ENCODE measurements at places on chromosomes 12 and 14. TPM values are rescaled to one million over a fixed set of nuclear protein-coding genes. Genes with fewer than 3 reads are reported as not detected.

- H3K4me3 ChIP-seq: no peak overlapping the region
- no peak overlapping the region for H3K27ac ChIP-seq
- no peaks in the 10 kb centered on the region for H3K36me3 ChIP-seq
- DNase-seq: no peak
- 0 out of 2 replicates have a peak, but pooled peaks cover 7% of the 10 kb centered on the region for H3K4me1 ChIP-seq
Observed at GRCh38 chr12:80472236-80472635, 28.2 kb downstream of the PTPRQ start.

- H3K27me3 ChIP-seq: no peaks in the 10 kb centered on the region
- H3K27ac ChIP-seq: no peak overlapping the region
- H3K4me3 ChIP-seq: no peak overlapping the region
- no peaks in the 10 kb centered on the region for H3K36me3 ChIP-seq
- no peak for DNase-seq
Observed at GRCh38 chr14:59823179-59823578, 47.4 kb downstream of the RTN1 start.

Gene NRXN3
- 1.6 TPM for total RNA-seq

Gene TRPV4
- total RNA-seq: 1.0 TPM

DNA sequence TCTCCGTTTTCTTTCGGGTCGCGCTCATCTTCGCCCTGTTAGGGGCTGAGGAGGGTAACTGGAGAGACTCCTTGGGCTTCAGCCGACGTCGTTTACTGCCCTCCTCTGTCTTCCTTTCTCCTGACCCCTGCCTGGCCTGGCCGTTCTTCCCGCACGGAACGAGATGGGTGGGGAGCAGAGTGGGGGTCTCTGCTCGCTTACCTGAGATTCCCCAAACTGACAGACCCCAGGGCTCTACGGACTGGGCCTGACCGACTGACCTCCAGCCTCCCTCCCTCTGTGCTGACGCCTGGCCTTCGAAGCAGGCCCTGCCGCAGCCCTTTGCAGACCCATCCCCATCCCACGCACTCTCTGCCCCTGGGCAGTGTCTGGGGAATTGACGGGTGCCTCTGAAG is 439 bp downstream of the GOLGA5 start:
- H3K4me3 ChIP-seq: peak overlapping the region; percentile 95
- no peaks in the 10 kb centered on the region for H3K4me1 ChIP-seq
- no peaks in the 10 kb centered on the region for H3K27me3 ChIP-seq
- DNase-seq: peak; percentile 16
- H3K36me3 ChIP-seq: no peaks in the 10 kb centered on the region
- peak overlapping the region; percentile 78 for H3K27ac ChIP-seq

Gene MORN3
- total RNA-seq: 0.47 TPM

Gene LDHB
- 1,654 TPM for total RNA-seq

- peak within 1 kb of the TSS; percentile 97 for H3K27ac ChIP-seq
- no peak for DNase-seq
- H3K4me3 ChIP-seq: peak within 1 kb of the TSS; percentile 88
- H3K27me3 ChIP-seq: no peaks in the 10 kb centered on the region
- H3K4me1 ChIP-seq: peaks cover 53% of the 10 kb centered on the region
Observed at GRCh38 chr12:111405859-111406473, at the start of gene SH2B3. TSS of gene SH2B3 (plus strand) at chr12:111405923. CDS start at chr12:111418146, 12,223 bp downstream.

DNA sequence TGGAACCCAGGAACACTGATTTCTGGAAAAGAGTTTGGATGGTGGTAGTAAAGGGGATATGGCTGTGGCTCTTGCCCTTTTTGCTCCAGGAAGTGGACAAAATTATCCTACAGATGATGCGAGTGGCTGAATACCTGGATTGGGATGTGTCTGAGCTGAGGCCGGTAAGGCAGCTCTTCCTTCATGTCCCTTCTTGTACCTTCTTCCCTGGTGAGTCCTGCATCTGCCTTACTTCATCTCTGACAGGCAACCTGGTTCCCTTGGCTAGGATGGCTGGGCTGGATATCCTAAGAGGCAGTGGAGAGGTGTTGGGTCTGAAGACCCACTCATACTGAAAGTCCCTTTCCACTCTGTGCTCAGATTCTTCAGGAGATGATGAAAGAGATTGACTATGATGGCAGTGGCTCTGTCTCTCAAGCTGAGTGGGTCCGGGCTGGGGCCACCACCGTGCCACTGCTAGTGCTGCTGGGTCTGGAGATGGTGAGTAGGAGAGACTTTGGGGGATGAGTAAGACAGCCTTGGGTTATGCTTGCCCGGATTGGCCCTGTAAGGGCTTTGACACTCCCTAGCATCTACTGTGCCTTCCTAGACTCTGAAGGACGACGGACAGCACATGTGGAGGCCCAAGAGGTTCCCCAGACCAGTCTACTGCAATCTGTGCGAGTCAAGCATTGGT is 8.0 kb downstream of the DGKA start:
- H3K4me3 ChIP-seq: no peak overlapping the region
- no peak for DNase-seq
- H3K4me1 ChIP-seq: peaks cover 8% of the 10 kb centered on the region
- H3K27ac ChIP-seq: no peak overlapping the region
- no peaks in the 10 kb centered on the region for H3K36me3 ChIP-seq

GRCh38 chr14:91389150-91389549 is 28.5 kb downstream of the CCDC88C start:
- no peak for DNase-seq
- no peak overlapping the region for H3K4me3 ChIP-seq
- peaks cover 35% of the 10 kb centered on the region for H3K4me1 ChIP-seq
- no peaks in the 10 kb centered on the region for H3K36me3 ChIP-seq
- H3K27ac ChIP-seq: no peak overlapping the region

- no peak overlapping the region for H3K27ac ChIP-seq
- H3K36me3 ChIP-seq: peaks cover 4% of the 10 kb centered on the region
- H3K4me1 ChIP-seq: peaks cover 14% of the 10 kb centered on the region
- H3K4me3 ChIP-seq: no peak overlapping the region
Observed at GRCh38 chr12:49105504-49106084, 5.1 kb downstream of the LMBR1L start.

DNA sequence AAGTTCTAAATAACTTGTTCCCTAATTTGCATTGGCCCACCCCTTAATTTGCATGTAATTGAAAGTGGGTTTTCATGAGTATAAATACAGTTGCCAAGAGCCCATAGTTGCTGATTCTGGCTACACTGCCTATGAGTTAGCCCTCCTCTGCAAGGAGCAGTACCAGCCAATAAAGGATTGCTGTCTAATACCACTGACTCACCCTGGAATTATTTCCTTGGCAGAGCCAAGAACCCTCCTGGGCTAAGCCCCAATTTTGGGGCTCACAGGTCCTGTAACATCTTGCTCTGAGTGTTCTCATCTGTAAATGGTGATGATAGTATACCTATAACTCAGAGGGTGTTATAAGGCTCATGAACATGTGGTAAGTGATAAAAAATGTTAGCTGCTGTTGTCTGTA is 6.8 kb downstream of the TTC8 start:
- H3K36me3 ChIP-seq: no peaks in the 10 kb centered on the region
- H3K4me1 ChIP-seq: no peaks in the 10 kb centered on the region
- no peaks in the 10 kb centered on the region for H3K27me3 ChIP-seq
- no peak for DNase-seq
- H3K4me3 ChIP-seq: no peak overlapping the region
- H3K27ac ChIP-seq: no peak overlapping the region

Gene TEX52
- not detected for total RNA-seq

DNA sequence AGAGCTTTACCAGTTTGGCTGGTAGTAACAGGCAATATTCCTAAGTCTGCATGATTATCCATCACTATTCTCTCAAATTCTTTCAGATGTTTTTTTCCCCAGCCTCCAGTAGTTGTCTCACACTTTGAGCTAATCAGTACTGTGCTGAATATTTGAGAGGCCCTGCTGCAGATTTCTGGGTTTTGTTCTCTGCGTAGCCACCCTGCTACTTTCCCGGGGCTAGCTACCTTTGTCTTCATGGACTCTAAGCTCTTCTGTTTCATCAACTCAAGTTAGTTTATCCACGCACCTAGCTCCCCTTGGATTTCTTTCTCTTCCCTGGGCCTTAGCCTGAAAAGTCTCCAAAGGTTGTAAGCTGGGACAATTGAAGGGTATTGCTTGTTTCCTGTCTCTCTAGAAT is 73.0 kb downstream of the FUT8 start:
- no peaks in the 10 kb centered on the region for H3K27me3 ChIP-seq
- H3K27ac ChIP-seq: no peak overlapping the region
- peak; percentile 25 for DNase-seq
- no peak overlapping the region for H3K4me3 ChIP-seq
- peaks cover 38% of the 10 kb centered on the region for H3K4me1 ChIP-seq
- H3K36me3 ChIP-seq: no peaks in the 10 kb centered on the region

Gene HNF1A
- not detected for total RNA-seq

DNA sequence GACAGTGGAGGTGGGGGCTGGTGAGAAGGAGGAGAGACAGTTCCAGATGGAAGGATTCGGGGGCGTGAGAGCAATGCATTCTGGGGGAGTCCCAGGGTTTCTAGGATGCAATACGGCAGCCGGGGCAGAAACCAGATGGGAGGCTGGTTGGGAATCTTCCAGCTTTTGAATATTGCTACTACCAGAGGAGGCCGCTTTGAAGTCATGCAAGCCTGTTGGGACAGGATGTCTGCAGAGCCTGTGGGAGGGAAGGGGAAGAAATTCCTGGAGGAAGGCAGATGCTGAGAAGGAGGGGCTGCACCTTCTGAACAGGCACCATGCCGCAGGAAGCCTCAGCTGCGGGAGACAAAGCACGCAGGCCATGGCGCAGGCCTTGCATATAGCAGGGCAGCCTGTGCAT is 105.4 kb downstream of the APAF1 start:
- no peak overlapping the region for H3K27ac ChIP-seq
- peaks cover 4% of the 10 kb centered on the region for H3K4me1 ChIP-seq

DNA sequence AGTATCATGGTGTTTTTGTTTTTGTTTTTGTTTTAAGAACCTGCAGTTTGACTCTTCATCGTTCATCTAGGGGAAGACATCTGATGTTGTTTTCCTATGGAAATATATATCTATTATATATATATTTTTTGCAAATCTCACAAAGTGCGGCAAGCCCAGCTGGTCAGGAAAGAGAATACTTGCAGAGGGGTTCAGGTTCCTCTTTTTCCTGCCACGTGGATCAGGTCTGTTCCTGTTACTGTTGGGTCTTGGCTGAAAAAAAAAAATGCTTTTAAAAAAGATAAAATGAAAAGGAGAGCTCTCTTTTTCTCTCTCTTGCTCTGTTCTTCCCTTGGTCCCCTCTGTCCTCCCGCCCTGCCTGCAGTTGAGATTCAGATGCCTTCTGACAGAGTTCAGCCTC is 179.4 kb upstream of the BCL2L14 start:
- no peaks in the 10 kb centered on the region for H3K27me3 ChIP-seq
- no peaks in the 10 kb centered on the region for H3K36me3 ChIP-seq
- no peak overlapping the region for H3K4me3 ChIP-seq
- no peaks in the 10 kb centered on the region for H3K4me1 ChIP-seq
- H3K27ac ChIP-seq: no peak overlapping the region

- no peak overlapping the region for H3K4me3 ChIP-seq
- DNase-seq: no peak
- H3K4me1 ChIP-seq: 0 out of 2 replicates have a peak, but pooled peaks cover 4% of the 10 kb centered on the region
- no peak overlapping the region for H3K27ac ChIP-seq
- no peaks in the 10 kb centered on the region for H3K36me3 ChIP-seq
Observed at GRCh38 chr12:127041985-127042625, 1224.9 kb upstream of the TMEM132C start.

GRCh38 chr12:107760207-107760808 is 629 bp downstream of the PRDM4 start:
- H3K36me3 ChIP-seq: peaks cover 17% of the 10 kb centered on the region
- peaks cover 13% of the 10 kb centered on the region for H3K4me1 ChIP-seq
- peak overlapping the region; percentile 81 for H3K4me3 ChIP-seq

- H3K27ac ChIP-seq: 0 out of 2 replicates have a peak overlapping the region, but pooled peaks have one; percentile 76
- peaks cover 7% of the 10 kb centered on the region for H3K4me1 ChIP-seq
- no peak for DNase-seq
- peak overlapping the region; percentile 96 for H3K4me3 ChIP-seq
- H3K36me3 ChIP-seq: no peaks in the 10 kb centered on the region
Observed at GRCh38 chr12:104063712-104064030, 660 bp upstream of the HCFC2 start.

Measured in GM23338 (cell line).